Activated naive CD4-positive, alpha-beta T cell treated with anti-CD3 and anti-CD28 coated beads for 36 hours (primary cell): ENCODE measurements at places on chromosomes 2 and 18. TPM values are rescaled to one million over a fixed set of nuclear protein-coding genes. Genes with fewer than 3 reads are reported as not detected.

The BOD1L2 gene
- not detected for total RNA-seq

The PIEZO2 gene
- not detected for total RNA-seq

- no peaks in the 10 kb centered on the region for H3K36me3 ChIP-seq
- no peaks in the 10 kb centered on the region for H3K27me3 ChIP-seq
- no peak overlapping the region for H3K27ac ChIP-seq
These were observed 194.1 kb downstream of the KLHL29 start for GRCh38 chr2:23578964-23579671.

DNA sequence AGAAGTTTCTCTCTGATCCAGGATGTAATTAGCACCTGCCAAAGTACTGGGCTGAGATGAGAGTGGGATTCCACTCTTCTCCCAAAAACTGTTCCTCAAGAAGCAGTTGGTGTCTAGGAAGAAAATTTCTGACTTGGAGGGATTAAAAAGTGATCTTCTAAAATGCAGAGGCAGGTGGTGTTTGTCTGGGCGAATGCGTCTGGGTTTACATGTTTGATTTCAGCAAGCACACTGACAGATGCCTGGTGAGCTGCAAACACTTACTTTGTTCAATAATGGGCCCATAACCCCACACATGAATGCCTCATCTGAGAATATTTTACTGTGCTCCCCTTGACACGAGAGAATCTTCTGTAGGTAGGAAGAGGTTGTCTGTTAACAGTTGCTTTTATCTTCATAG, 24.3 kb upstream of the KCNF1 start:
- no peaks in the 10 kb centered on the region for H3K36me3 ChIP-seq
- no peak overlapping the region for H3K4me3 ChIP-seq
- no peaks in the 10 kb centered on the region for H3K27me3 ChIP-seq
- DNase-seq: no peak
- no peaks in the 10 kb centered on the region for H3K4me1 ChIP-seq

DNA sequence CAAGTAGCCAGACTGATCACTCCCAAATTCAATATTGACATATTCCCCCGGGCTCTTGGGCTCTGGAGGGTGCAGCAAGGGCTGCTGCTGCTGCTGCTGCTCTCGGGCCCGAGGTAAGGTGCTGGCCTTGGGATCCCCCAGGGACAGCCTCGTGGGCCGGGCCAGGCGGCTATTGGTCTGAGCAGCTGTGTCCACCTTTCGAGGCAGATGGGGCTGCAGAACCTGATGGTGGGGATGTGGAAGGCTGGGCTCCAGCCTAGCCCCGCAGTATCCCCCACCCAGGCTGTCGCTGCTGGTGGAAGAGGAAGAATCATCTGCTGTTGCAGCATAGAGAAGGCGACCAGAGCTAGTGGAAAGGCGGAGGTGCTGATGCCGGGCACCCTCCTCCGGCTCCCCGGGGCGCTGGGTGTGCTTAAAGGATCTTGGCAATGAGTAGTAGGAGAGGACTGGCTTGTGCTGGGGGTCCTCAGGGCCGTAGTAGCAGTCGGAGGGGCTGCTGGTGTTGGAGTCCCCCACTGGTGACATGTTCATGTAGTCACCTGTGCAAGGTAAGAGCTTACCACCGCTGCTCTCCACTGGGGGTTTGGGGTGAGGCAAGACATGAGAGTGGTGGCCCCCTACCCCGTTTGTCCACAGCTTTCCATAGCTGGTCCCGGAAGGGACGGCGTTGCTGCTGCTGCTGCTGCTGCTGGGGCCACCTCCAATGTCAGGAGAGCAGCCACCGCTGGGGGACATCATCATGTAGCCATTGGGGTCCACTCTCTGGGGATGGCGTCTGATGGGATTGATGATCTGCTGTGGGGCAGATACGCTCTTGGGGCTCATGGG, 3.4 kb downstream of the IRS1 start:
- no peaks in the 10 kb centered on the region for H3K27me3 ChIP-seq
- no peak overlapping the region for H3K27ac ChIP-seq
- H3K4me3 ChIP-seq: no peak overlapping the region
- DNase-seq: no peak
